ENCODE measurements at places on chromosomes 1 and 21. TPM values are rescaled to one million over a fixed set of nuclear protein-coding genes. Genes with fewer than 3 reads are reported as not detected.

FCN3 gene
- not detected for total RNA-seq

LRIG2 gene
- 23.2 TPM for total RNA-seq

RAB42 gene
- total RNA-seq = 0.37 TPM

SDC3 gene
- 0.04 TPM for total RNA-seq

AADACL4 gene
- total RNA-seq = not detected

NCMAP gene
- total RNA-seq = not detected

ZSWIM5 gene
- 0.04 TPM for total RNA-seq

GJA5 gene
- not detected for total RNA-seq

CA6 gene
- not detected for total RNA-seq
